ENCODE measurements at places on chromosomes 1 and 21.

DNA sequence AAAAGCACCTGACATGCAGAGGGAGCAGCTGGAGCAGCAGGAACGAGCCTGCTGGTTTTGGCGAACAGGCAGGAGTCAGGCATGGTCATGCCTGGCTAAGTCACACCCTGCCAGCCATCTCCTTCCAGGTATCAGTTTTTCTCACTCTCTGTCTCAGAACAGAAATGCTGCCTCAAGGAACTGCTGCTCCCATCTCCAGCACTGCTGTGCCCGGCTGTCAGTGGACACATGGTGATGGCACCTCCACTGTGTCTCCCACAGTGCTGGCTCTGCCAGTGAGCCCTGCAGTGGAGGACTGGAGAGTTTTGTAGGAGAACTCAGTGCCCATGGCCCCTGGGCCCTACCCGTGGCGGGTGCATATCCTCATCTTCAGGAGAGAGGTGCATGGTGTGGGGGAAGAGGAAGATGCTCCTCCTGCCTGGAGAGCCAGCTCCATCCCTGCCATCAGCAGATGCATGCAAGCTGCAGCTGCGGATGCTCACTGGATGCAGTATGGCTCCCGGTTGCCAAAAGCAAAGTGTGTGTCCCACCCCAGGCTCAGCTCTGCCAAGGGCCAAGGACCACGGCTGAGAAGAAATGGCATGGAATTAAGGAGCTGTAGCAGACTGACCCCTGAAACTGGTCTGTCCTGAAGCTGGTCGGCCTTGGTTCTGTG lies 114.7 kb downstream of the GRIK3 start:
- no peak for DNase-seq

DNA sequence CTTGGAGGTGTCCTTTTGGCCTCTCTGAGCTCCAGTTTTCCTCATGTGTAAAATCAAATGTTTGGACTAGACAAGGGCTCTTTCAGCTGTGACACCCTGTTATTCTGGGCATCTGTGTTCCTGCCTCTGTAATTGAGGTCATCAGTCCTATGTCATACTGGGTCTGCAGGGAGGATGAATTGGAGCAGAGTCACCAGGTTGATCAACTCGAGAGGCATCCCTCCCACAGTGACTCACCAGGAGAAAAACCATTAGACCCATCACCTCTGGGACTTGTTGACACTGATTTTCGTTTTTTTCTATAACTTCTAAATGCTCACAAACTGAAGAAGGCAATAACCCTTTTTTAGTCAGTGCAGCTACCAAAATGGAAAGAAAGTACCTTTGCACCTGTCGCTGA lies 82.2 kb downstream of the ST6GALNAC5 start:
- DNase-seq: no peak

- DNase-seq: no peak
Measured at GRCh38 chr1:39082010-39082799, 56.1 kb downstream of the NDUFS5 start.

DNA sequence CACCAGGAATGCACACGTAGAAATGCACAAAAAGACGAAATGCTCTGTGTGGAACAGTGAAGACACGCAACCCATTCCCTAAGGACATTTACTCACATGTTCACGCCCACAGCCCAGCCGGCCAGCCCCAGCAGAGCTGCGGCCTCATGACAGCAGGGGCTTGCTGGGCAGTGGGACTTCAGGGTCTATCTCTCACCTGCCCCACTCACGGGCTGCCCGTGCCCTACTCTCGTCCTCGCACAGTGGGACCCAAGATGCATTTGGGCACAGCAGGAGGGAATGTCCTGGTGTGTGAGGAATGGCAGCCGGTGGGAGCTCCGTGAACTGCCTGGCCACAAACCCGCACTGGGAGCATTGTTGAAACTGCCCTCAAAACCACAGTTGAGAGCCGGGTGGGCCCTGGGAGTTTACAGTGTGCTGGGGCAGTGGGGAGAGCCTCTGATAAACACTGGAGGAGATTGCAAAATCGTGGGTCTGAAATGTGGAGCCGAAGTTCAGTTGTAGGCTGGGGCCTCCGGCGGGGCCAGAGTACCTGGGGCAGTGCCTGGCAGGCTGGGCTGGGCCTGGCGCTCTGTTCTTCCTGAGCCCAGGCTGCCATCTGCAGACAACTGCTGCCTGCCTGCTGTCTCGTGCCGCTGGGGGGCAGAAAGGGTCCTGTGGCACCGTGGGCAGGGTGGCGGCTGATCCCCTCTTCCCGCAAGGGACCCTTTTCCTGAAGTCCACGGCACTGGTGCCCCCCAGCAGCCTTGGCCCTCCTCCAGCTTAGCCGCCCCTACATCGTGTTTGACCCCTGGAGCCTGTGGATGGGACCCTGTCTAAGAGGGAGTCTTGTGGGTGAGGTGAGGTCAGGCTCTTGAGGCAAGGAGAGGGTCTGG lies 20.7 kb upstream of the POFUT2 start:
- DNase-seq: peak; percentile 58

DNA sequence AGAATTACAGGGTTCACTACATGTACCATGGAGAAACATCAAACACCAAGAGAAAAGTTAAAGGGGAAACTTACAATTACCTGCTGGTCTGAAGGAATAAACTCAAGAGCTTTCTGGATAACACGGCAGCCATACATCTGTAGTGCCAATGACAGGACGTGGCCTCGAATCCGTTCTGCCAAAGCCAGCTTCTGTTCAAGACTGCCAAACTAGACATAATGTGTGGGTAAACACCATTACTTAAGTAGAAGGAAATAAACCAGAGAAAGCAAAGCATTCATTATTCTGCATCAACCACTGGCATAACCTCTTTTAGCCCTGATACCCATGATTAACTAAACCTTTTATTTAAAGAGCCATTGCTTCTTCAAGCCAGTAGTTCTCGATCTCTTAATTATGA lies 41.5 kb upstream of the SDC3 start:
- no peak for DNase-seq
